Memory B cell (primary cell): ENCODE measurements at places on chromosomes 12 and 14.
A peak's percentile ranks its signal among the peaks of the same experiment; 100 is the strongest.

DNA sequence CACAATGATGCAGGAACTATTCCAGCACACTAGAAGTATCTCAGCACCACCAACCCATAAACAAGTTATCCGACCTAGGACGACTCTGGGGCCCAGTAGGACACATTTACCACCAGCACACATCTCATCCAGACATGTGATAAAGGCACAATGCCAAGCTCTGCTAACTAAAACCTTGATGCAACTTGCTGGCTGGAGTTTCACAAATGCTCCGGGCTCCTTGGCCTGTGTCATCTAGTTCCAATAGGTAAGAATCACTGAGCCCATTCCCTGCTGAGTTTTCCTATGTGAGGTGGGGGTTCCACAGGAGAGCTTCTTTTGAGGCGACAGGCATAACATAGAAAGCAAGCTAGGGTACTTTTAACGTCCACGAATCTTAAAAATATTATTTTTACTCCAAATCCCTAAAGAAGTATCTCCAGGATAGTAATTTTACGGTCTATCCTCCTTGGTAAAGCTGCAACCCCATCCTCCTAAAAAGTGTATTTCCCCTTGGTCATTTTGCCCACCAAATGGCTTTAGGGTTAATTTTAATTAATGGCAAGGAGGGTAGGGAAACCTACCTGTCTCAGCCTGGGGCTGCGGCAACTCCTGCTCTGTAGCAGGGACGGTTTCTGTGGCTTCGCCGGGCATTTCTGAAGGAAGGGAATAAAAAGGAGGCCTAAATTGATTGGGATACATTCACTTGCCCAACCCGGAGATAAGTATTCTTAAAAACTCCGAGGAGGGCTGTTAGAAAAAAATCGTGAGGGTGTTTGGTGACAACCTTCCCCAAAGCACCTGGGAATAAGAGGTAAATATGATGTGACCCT, 1.0 kb downstream of the NACA start:
- no peak for DNase-seq

DNA sequence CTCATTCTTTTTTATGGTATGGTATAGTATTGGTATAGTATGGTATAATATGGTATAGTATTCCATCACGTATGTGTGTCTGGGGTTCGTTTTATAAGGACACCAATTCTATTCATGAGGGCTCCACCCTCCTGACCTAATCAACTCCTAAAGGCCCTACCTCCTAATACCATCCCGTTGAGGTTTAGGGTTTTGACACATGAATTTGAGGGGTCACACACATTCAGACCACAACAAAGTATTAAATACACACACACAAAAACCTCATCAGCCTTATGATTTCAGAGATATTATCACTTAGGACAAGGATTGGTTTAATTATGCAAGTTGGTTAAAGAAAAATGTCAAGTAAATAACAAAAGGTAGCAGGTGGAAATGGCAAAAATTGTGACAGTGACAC, 54.1 kb upstream of the CHST11 start:
- no peak for DNase-seq

DNA sequence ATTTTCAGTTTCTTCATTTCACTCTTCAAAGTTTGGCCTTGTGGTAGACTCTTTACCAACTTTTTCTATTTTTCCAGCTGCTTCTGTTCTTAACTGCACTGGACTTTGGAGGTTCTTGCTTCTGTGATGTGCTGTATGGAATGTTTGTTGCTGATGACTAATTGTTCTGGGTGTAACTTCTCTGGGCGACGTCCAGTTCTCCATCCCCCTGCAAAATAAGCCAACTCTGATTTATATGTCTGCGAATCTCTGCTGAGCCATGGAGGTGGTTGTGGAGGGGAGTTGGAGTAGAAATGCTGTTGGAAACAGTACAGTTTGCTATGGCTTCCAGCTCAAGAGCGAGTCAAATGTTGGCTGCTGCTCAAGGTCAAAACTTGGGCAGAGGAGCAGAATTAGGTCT, 113.9 kb upstream of the DYRK2 start:
- no peak for DNase-seq

DNA sequence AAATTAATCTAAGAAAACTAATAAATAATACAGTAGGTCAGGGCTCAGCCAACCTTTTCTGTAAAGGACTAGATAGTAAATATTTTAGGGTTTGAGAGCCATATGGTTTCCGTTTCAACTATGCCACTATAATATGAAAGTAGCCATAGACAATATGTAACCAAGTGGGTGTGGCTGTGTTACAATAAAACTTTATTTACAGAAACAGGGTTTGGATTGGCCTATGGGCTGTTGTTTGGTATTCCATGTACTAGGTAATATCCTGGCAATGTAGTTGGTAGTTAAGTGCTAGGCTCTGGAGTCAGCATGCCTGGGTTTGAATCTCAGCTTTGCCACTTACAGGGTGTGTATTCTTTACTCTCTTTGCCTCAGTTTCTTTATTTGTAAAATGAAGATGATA, 156.5 kb upstream of the RPH3A start:
- no peak for DNase-seq

DNA sequence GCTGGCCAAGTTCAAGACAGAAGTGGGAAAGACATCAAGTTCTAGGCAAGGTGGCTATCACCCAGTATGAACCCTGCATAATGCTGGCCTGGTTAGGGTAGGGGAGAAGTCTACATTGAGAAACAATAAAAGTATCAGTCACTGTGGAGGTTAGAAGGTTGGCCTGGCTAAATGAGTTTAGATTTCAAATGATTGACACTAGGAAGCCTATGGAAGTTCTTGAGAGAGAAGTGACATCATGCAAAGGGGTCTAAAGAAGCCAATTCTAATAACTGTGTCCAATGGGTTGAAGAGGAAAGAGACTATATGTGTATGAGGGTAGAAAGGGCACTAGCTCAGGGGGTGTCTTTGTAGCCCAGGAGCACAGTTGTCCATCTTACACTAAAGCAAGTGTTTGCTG, 98.5 kb upstream of the MBIP start:
- DNase-seq: no peak

- no peak for DNase-seq
Observed at GRCh38 chr14:48584031-48584430, 908.6 kb upstream of the MDGA2 start.

GRCh38 chr12:25767606-25768005, 190.9 kb upstream of the RASSF8 start:
- no peak for DNase-seq

GRCh38 chr12:95131589-95132340, 58.3 kb upstream of the NR2C1 start:
- no peak for DNase-seq

GRCh38 chr14:68733086-68733914, 59.6 kb downstream of the ZFP36L1 start:
- DNase-seq: no peak

- no peak for DNase-seq
Observed at GRCh38 chr12:84912198-84913128, at the start of gene SLC6A15. SLC6A15 (minus strand) TSS chr12:84912799; CDS start chr12:84892120, 20,679 bp downstream.

- no peak for DNase-seq
Observed at GRCh38 chr14:104770851-104771272, 17.9 kb downstream of the SIVA1 start.

DNA sequence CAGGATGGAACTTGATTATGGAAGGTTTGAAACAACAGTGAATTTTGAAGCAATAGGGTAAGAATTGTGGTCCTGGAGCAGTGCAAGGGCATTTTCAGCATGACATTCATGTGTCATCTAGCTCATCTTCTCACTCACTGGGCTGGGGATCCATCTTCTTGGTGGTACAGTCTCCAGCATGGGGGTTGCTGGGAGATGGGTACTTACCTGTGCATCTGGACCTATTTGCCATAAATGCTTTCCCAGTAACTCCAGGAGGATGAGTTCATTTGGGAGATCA, 7.2 kb downstream of the HSP90AA1 start:
- DNase-seq: no peak

DNA sequence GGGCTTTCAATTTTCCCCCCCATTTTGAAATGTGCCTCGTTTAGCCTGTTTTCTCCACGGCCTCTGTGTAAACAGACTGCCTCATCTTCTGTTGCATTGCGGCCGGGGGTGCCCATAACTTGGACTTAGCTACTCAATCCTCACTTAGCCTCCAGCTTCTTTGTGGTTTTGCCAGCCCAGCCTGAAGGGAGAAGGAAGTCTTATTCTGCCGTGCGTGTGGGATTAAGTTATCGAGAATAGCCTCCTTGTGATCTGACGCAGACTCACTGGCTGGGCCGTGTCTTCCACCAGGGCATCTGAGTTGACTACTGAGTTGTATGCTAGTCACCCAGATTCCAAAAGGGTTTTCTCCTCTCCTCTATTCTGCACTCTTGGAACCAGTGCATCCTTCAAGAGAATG, 8.1 kb downstream of the PRKAB1 start:
- no peak for DNase-seq

GRCh38 chr12:96045566-96045965, 10.2 kb upstream of the LTA4H start:
- peak; percentile 27 for DNase-seq

DNA sequence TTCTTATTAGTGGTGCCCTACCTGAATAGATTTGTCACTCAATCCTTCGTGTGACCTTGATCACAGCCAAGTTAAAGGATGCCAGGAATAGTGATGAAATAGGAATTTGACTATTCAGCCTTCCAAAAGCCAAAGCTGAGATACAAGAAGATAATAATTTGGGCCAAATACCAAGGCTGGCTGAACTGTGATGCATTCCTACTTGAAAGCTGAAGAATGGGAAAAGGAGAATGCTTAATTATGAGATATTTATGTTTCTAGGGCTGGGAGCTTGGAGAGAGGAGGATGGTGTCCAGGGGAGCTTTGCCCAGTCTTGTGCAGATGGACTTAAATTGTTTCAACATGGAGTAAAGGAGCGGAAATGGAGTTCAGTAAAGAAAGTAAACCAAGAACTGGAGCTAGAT, 5.2 kb downstream of the RNASE7 start:
- DNase-seq: no peak

DNA sequence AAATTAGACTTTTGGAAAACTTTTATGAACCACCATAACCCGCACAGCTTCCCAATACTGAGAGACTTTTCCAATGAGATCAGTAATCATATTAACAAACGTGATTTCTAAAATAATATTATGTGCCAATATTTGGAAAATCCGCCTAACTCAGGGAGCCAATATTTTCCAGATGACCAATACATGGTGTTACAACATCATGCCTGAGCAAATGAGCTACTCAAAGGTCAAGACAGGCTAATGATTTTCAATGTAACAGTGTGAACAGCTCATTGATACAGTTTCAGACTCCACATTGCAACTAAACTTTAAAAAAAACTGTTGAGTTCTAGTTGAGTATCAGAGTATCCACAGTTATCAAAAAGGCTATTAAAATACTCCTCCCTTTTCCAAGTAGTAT, 46.8 kb downstream of the RNF34 start:
- no peak for DNase-seq

DNA sequence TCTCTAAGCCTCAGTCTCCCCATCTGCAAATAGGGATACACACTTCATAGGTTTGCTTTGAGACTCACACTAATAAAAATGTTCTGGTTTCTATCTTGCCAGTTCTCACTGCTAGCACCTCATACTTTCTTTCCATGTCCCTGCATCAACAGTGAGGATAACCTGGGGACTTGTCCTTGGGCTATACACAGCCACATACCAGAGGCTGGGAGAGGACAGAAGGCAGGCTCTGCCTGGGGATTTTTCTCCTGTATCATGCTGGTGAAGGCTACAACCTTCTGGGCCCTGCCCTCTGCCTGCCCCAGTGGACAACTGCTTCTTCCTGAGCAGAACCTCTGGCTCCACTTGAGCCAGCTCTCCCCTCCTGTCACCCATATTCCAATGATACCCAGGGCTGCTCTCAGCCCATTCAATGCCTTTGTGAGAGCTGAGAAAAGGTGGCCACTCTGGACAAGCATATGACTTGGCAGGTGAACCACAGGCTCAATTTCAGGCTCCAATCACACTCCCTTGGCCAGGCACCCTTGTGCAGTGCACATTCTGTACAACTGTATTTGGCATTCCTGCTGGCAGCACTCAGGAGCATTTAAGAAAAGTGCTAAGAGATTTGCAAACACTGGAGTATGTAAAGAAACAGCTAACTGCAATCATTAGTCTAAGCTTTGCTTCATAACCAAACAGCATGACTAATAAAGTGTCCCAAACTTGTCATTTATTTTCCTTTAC, 135.8 kb upstream of the VRK1 start:
- DNase-seq: no peak

- no peak for DNase-seq
Observed at GRCh38 chr12:126768517-126768916, 1498.5 kb upstream of the TMEM132C start.

GRCh38 chr14:90785876-90786450, 30.3 kb downstream of the TTC7B start:
- DNase-seq: no peak

DNA sequence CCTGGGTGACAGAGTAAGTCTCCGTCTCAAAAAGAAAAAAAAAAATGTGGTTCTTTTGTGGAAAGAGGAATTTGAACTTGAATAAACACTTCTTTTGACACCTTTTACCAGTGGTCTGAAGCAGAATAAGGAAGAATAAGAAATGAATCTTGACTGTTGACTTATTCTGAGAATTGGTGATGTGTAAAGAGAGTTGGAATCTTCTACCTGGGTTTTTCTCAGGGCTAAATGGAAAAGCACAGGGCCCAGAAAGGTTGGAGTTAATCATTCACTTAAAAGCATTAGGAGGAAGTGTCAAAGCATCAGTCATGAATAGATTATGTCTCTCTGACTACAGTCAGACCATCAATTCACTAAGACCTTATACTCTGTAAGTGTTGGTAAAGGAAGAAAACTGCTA, 13.9 kb downstream of the PNMA1 start:
- DNase-seq: no peak

- no peak for DNase-seq
Observed at GRCh38 chr14:104682107-104682593, 7.3 kb upstream of the INF2 start.

DNA sequence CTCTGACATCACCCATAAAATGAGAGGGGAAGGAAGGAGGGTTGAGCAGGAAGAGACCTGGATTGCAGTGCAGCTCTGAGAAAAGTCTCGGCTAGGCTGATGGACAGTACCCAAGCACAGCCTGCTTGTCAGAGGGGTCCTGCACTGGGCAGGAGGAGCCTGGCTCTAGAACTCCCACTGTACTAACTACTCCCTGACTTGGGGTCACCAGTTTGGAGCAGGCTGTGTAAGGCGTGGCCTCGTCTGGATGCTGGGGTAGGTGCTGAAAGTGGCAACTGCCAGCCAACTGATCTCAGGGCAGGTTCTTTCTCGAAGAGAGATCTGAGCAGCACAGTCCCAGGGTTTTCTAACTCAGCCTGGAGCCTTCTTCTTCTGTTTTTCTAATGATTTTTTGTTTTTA, 176.3 kb downstream of the ATP23 start:
- no peak for DNase-seq
